Naive thymus-derived CD4-positive, alpha-beta T cell (primary cell): ENCODE measurements at places on chromosomes 13 and 19. TPM values are rescaled to one million over a fixed set of nuclear protein-coding genes. Genes with fewer than 3 reads are reported as not detected.

DNA sequence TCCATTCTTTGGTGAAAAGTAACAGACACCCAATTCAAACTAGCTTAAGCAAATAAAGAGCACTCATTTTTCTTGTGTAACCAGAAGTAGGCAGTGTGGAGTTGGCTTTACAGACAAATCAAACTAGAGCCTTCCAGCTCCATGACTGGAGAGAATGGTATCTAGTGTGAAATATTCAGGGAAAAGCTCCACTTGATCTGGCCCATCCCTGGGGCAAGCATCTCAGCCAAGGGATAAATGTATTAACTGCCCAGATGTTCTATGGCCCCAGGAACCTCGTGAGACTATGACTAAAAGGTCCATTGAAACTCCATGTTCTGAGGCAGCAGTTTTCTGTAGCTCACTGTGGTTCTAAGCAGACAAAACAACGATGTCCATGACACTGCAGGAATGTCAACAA lies 49.9 kb downstream of the TBC1D4 start:
- no peak for DNase-seq

DNA sequence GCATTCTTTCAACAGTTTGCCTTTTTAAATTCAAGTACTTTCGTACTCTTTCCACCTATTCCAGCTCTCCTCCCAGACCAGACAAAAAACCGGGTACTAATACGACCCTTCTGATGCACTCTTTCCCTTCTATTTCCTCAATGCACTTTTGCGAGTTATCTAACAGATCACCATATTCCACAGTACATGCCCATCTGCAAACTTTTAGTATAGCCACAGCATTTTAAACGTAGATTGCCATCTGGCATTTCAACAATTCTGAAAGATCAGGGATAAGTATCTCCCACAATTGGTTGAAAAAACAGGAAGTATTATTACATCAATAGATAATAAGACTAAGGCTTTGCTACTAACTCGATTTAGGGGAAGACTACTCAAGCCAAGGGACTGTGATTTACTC lies 31.5 kb downstream of the RBM26 start:
- no peak for DNase-seq

DNA sequence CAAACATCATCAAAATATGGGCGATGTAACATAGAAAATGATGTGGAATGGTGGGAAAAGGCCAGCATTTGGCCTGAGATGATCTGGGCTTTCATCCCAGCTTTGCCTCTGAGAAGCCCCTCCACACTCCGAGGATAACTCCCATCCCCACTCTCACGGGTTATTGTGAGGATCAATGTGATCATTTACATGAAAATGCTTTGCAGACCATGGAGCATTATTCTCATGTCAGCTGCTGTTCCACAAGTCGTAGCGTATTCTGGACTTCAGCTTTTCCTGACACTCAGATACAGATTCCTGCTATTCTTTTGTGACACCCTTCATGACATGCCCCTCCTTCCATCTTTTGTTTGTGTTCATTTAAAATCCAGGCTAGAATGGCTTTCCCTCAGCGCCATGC lies 86.5 kb downstream of the NUFIP1 start:
- DNase-seq = no peak

DNA sequence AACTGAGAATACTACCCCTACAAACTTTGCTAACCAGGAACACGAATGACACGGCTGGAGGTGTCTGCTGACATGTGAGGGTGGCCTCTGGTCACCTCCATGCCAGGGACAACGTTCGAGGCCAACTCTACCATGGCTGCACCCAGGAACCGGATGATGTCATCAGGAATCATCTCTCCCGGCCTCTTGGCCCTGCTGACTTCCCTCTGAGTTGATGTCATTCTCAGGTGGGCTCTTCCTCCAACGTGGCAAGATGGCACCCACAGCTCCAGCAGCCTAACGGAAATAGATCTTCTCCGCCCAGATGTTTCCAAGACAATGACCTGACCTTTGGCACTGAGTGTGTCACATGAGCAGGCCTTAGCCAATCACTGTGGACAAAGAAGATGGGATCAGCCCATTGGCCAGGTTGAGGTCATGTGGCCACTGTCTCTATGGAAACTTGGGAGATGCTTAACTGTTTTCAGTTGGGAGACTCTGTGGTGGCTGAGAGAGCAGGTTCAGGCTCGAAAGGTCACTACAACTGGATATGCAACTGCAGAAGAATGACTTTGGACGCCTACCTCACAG lies 15.0 kb downstream of the MBD3L2B start:
- DNase-seq = no peak

UPF3A gene
- polyA plus RNA-seq = 12.3 TPM
